ENCODE measurements at places on chromosomes 4 and X.
A peak's percentile ranks its signal among the peaks of the same experiment; 100 is the strongest.

GRCh38 chr4:3867403-3868100 is 101.4 kb downstream of the ADRA2C start:
- no peaks in the 10 kb centered on the region for H3K36me3 ChIP-seq
- H3K27ac ChIP-seq, result no peak overlapping the region
- peak; percentile 38 for DNase-seq
- H3K4me3 ChIP-seq, result no peak overlapping the region

- H3K27me3 ChIP-seq, result no peaks in the 10 kb centered on the region
- H3K4me1 ChIP-seq, result no peaks in the 10 kb centered on the region
- DNase-seq, result no peak
- H3K27ac ChIP-seq, result no peak overlapping the region
Measured at GRCh38 chr4:72875545-72875944, 194.0 kb downstream of the COX18 start.

- H3K27ac ChIP-seq, result no peak overlapping the region
- no peak for DNase-seq
- H3K27me3 ChIP-seq, result no peaks in the 10 kb centered on the region
- H3K4me3 ChIP-seq, result no peak overlapping the region
Measured at GRCh38 chr4:153476829-153477574, 10.8 kb downstream of the TMEM131L start.

DNA sequence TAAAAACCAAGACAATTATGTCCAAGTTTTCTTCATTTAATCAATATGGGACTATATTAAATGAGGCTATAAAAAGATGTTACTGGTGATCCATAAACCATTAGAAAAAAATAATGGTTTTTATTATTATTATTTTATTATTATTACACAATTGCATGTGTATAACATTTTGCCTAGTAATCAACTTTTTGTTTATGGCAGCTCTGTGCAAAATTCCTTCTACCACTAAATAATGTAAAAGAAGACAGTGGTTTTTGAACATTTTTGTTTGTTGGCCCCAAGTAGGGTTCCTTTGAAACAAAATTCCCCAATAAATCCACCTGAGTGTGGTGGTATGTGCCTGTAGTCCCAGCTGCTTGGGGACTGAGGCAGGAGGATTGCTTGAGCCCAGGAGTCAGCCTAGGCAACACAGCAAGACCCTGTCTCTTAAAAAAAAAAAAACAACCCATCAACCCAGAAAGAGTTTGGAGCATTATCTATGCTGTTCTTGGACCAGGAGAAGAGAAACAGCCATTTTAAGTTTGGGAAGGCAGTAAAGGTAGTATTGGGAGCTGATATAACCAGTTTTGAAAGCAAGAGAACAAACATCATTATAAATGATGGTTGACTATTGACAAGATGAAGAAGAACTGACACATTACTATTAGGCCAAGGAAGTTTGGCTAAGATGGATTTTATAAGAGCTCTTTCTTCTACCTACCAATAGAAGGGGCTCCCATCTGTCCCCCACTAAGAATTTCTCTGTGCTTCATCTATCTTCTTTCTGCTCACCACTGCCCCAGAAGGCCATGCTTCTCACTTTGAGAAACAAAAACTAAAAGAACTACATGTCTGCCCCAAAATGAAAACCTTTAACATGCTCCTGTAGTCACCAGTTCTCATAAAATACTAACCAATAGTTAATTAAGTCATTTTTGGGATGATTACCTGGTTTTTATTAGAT is 2.2 kb downstream of the TMEM156 start:
- DNase-seq, result no peak
- H3K27ac ChIP-seq, result peak overlapping the region; percentile 95
- H3K36me3 ChIP-seq, result peaks cover 17% of the 10 kb centered on the region
- H3K27me3 ChIP-seq, result no peaks in the 10 kb centered on the region
- peaks cover 52% of the 10 kb centered on the region for H3K4me1 ChIP-seq

- H3K27me3 ChIP-seq, result no peaks in the 10 kb centered on the region
- no peaks in the 10 kb centered on the region for H3K36me3 ChIP-seq
- H3K27ac ChIP-seq, result no peak overlapping the region
Measured at GRCh38 chr4:138870737-138871554, 144.6 kb upstream of the NOCT start.

DNA sequence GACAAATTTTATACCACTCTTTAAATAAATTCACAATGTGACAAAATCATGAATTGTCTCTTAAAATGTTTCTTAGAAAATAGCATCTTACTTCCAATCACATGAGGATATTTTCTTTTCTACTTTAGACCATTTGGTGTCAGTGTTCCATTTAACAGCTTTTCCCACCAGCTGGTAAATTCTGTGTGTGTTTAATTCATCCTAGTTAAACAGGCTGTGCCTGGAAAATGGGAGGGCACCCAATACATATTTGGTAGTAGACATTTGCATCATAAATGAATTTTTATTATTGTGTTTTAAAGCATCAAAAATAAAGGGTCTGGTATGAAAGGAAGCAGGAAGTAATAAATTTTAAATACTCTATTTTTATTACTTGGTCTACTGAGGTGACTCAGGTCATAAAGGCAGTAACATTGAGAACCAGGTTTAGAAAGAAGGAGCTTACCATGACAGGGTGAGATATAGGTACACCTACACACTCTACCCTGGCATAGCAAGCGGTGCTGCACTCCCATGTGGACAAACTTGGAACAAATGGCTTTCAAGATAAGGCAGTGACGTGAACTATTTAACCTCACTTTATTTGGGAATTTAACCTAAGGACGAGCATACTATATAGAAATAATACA is 344.5 kb downstream of the BMPR1B start:
- no peak for DNase-seq
- no peaks in the 10 kb centered on the region for H3K27me3 ChIP-seq
- peaks cover 8% of the 10 kb centered on the region for H3K4me1 ChIP-seq
- no peak overlapping the region for H3K27ac ChIP-seq
